CD8-positive, alpha-beta memory T cell (primary cell): ENCODE measurements at places on chromosomes 7 and 10. TPM values are rescaled to one million over a fixed set of nuclear protein-coding genes. Genes with fewer than 3 reads are reported as not detected.
A peak's percentile ranks its signal among the peaks of the same experiment; 100 is the strongest.

DNA sequence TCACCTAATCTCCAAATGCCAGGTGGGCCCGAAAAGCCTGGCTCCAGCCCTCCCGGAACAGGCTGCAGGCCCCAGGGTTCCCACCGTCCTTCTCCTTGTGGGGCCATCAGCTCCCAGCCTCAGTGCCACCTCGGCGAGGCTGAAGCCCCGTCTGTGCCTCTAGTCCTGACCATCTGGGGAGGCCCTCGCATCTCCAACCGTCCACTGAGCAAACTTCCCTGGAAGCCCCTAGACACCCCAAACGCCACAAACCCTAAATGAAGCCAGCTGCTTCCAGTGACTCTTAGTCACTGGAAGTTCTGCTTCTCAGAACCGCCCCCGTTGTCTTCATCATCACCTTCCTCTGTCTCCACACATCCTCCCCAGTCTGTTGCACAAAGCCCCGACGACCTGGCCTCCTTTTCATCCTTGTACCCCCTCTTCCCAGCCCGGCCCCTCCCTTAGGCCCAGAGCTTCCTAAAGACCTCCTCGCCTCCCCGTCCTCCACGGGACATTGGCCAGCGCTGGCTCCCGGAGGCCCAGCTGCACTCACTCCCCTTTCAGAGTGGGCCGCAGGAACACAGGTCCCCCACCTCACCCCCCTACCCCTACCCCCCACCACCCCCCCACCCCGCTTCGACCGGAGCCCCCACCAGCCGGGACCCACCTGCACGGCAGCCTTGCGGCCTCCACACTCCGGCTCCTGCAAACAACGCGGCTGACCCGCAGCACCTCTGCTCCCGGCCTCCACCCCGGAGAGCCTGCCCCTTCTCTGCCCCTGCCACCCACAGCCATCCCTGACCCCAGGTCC, 1.1 kb upstream of the DIP2C start:
- no peak for DNase-seq
- H3K4me1 ChIP-seq: no peaks in the 10 kb centered on the region
- no peak overlapping the region for H3K27ac ChIP-seq
- no peak overlapping the region for H3K4me3 ChIP-seq
- no peaks in the 10 kb centered on the region for H3K36me3 ChIP-seq

DNA sequence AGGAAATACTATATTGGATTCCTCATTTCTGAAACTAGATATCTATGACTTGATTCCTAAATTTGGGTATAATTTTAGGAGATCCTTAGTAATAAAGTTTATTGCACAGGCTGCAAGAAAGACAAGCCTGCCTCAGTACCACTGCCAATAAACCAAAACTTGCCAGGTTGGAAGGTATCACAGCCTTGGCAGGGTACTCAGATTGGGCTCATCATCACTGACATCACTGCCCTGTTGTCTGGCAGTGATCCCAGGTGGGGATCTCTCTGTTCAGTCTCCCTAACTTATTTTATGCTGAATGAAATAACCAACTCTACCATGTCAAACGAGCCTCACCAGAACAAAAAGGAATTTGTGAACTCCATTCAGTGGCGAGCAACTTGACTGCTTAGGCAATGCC, 18.8 kb downstream of the FIGNL1 start:
- H3K36me3 ChIP-seq: no peaks in the 10 kb centered on the region
- no peak for DNase-seq
- H3K27ac ChIP-seq: no peak overlapping the region

DNA sequence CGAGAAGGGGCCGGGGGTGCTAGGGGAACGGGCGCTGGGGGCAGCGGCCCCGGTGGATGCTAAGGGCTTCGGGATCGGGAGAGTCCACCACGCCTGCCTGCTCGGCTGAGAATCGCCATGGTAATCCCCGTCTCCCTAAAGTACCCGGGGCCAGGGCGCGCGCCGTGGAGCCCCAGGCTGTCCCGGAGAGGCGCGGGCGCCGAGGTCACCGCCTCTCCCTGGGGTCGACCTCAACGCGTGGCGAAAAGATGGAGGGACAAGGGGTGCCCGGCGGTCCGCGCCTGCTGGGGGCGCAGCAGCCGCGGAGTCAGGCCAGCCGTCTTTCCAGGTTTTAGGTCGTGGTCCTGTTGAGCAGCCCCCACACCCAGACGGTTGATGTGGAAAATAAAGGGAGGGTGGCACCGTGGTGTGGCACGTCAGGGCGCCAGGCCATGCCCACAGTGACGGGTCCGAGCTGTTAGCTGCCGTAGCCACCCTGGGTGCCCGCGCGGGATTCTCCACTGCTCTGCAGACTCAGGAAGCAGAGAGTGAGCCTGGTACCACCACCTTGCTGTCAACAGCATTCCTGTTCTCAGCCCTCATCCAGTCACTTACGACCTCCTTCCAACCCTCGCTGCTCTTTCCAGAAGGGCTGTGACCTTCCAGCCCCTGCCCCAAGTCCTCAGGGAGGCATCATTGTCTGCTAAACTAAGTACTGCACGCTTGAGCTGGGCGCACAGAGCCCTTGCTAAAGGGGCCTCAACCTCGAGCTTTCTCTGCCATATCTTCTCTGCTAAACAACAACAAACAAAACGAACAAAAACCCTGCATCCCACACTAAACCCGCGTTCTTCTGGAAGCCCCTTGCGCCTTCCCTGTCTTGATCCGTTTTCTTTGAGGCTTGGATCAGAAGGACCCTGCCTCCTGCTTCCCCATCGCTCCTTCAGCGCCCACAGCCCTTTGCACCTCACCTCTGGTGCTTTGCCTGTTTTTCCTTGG, 666 bp downstream of the SMKR1 start:
- H3K4me3 ChIP-seq: peak overlapping the region; percentile 58
- no peaks in the 10 kb centered on the region for H3K4me1 ChIP-seq
- H3K27ac ChIP-seq: peak overlapping the region; percentile 31

DNA sequence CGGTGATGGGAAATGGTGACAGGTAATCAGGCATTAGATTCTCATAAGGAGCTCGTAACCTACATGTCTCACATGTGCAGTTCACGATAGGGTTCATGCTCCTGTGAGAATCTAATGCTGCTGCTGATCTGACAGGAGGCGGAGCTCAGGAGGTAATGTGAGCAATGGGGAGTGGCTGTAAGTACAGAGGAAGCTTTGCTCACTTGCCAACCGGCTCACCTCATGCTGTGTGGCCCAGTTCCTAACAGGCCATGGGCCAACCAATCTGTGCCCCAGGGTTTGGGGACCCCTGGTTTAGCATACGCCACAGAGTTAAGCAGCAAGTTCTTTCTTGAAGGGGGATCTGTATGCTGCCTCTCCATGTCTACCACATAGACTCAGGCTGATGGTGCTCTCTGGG, 133.1 kb downstream of the IQUB start:
- H3K36me3 ChIP-seq: no peaks in the 10 kb centered on the region
- H3K4me1 ChIP-seq: no peaks in the 10 kb centered on the region

DNA sequence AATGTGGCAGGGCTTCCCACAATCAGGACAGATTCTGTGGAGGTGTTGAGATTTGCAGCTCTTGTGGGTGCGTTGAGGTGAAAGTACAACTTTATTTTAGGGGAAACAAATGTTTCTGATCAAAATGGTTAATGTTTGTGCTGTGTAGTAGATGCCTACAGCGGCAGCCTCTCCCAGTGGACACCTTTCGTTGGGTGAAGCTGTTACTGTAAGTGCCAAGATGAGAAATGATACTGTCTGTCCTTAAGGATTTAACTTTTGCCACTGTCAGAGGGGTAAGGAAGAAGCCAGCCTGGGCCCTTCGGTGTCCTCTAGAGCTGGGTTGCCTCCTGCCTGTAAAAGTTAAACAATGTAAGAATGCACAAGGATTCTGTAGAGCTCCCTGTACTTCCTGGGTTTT, 27.9 kb downstream of the DOCK1 start:
- H3K4me3 ChIP-seq: no peak overlapping the region
- H3K36me3 ChIP-seq: no peaks in the 10 kb centered on the region
- DNase-seq: no peak
- no peaks in the 10 kb centered on the region for H3K27me3 ChIP-seq
- no peak overlapping the region for H3K27ac ChIP-seq
- H3K4me1 ChIP-seq: no peaks in the 10 kb centered on the region

- peaks cover 6% of the 10 kb centered on the region for H3K27me3 ChIP-seq
- H3K4me3 ChIP-seq: peak within 1 kb of the TSS; percentile 83
- H3K36me3 ChIP-seq: no peaks in the 10 kb centered on the region
- peaks cover 13% of the 10 kb centered on the region for H3K4me1 ChIP-seq
- DNase-seq: peak; percentile 73
These were observed at the start of gene SKIDA1 for GRCh38 chr10:21525367-21526187. Gene SKIDA1, minus strand, starts transcription at chr10:21525682. Its CDS starts 7,860 bp downstream, at chr10:21517822.

GRCh38 chr7:91443862-91444261, 179.6 kb downstream of the FZD1 start:
- no peak overlapping the region for H3K27ac ChIP-seq
- no peaks in the 10 kb centered on the region for H3K36me3 ChIP-seq
- no peak overlapping the region for H3K4me3 ChIP-seq
- no peaks in the 10 kb centered on the region for H3K4me1 ChIP-seq

GRCh38 chr7:44368455-44368854, 43.1 kb upstream of the CAMK2B start:
- H3K4me1 ChIP-seq: no peaks in the 10 kb centered on the region
- no peak overlapping the region for H3K4me3 ChIP-seq
- no peak overlapping the region for H3K27ac ChIP-seq
- no peaks in the 10 kb centered on the region for H3K27me3 ChIP-seq

The PNLIPRP1 gene
- polyA plus RNA-seq: not detected

The LRRN3 gene
- polyA plus RNA-seq: 18.8 TPM
